ENCODE measurements at places on chromosomes 3 and 15. TPM values are rescaled to one million over a fixed set of nuclear protein-coding genes. Genes with fewer than 3 reads are reported as not detected.

ATP13A5 gene
- total RNA-seq, result not detected

IL16 gene
- total RNA-seq, result not detected

HTR3E gene
- not detected for total RNA-seq

DNAH12 gene
- total RNA-seq, result 0.28 TPM

ITIH4 gene
- 2.3 TPM for total RNA-seq

Data from regular cardiac myocyte (primary cell).